GM12891 (cell line): ENCODE measurements at places on chromosomes 6 and 20.

- no peak for DNase-seq
Observed at GRCh38 chr6:105608711-105609374, 206.0 kb upstream of the PREP start.

GRCh38 chr6:31775184-31775583, 1.9 kb downstream of the VWA7 start:
- DNase-seq = no peak

GRCh38 chr20:58740356-58741308, 48.0 kb downstream of the NPEPL1 start:
- DNase-seq = no peak

DNA sequence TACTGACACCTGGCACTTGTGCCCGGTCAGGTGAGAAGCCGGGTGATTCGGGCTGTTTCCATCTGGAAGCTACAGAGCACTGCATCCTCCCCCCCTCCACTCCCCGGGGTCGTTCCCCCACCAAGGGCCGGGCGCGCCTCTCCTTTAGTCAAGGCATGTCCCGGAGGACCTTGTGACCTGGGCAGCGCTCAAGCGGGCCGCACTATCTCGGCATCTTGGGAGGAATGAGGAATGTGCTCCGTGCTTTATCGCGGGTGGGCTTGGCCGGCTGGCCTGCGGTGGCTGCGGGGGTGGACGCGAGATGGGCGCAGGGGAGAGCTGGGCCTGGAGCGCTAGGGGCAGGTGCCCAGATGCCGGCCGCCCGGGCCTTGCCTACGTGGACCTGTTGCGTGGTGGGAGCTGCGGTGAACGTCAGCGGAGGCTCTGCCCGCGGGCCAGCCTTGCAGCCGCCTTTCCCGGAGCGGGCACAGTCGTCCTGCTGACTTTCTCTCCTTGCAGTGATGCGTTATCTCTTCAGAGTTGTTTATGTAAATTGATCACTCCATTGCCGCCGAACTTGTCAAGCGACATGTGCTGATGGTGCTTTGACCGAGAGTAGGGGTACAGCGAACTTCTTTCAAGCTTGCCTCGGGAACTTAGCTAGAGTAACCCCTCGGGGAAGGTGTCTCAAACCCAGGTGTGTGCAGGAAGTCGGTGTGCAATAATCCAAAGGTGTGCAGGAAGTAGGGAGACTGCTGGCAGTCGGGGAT, 1.1 kb downstream of the LRRC1 start:
- DNase-seq = no peak

- DNase-seq = no peak
Observed at GRCh38 chr6:169881398-169881797, 130.0 kb downstream of the ERMARD start.

- DNase-seq = no peak
Observed at GRCh38 chr20:23248461-23248882, 102.1 kb upstream of the NXT1 start.

- DNase-seq = no peak
Observed at GRCh38 chr6:10434235-10434634, 19.4 kb upstream of the TFAP2A start.

- DNase-seq = no peak
Observed at GRCh38 chr6:8570256-8570920, 135.0 kb upstream of the SLC35B3 start.

GRCh38 chr6:11486486-11486885, 51.1 kb upstream of the TMEM170B start:
- no peak for DNase-seq

- no peak for DNase-seq
Observed at GRCh38 chr6:7805850-7806214, 79.9 kb downstream of the BMP6 start.

DNA sequence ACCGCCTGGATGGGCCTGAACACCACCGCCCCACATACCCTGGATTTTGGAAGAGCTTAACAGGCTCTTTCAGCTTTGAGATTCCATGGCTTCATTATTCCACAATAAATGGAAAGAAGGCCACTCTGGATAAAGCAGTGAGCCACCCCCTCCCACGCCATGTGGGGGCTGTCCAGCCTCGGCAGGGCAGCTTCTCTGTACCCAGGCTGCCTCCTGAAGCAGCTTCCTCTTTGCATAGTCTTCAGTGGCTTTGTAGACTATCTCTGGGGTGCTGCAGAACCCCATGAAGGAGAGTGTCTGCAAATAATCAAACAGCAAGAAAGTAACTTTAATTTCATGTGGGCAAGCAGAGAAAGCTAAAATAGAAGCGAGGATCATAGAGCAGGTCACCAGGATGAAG, 96.6 kb upstream of the NXT1 start:
- no peak for DNase-seq

- DNase-seq = no peak
Observed at GRCh38 chr6:45838996-45839395, 176.7 kb downstream of the CLIC5 start.

DNA sequence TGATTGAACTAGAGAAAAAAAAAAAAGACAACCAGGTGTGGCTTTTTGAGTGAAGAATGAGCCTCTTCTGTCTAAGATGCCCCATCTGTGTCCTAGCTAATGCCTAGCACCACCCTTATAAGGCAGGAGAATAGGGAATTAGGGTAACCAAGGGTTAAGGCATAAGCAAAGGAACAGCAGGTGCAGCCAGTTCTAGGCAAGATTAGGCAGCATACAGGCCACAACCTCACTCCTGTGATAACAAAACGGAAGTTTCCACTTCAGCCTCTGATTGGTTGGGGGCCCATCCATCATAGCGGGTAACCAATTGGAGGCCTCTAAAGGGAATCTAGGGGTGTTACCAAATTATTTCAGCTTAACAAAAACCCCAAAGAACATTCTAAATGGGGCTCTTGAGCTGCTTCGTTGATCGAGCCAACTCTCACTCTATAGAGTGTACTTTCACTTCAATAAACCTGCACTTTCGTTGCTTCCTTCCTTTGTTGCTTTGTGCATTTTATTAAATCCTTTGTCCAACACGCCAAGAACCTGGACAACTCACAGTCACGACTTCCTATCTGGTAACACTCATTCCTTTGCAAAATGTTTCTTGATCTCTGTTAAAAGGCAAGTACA, 61.9 kb upstream of the TAGAP start:
- no peak for DNase-seq

GRCh38 chr6:117976030-117976651, 69.1 kb downstream of the SLC35F1 start:
- DNase-seq = no peak

DNA sequence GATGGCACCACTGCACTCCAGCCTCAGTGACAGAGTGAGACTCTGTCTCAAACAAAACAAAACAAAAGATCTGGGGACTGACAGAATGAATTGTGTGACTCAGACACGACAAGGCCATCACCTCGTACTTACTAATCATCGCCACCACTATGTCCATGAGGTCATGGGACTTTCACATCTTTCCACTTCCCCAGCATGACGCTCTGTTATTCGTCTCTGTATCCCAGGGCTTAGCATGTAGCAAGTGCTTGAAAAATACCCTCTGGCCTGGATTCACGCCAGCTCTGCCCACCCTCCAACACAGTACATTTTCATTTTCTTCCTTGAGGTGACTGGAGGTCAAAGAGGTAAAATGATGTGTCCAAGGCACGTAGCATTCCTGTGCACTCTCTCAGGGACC, 27.8 kb downstream of the FGD2 start:
- no peak for DNase-seq

- no peak for DNase-seq
Observed at GRCh38 chr6:169073311-169073710, 180.3 kb downstream of the THBS2 start.

DNA sequence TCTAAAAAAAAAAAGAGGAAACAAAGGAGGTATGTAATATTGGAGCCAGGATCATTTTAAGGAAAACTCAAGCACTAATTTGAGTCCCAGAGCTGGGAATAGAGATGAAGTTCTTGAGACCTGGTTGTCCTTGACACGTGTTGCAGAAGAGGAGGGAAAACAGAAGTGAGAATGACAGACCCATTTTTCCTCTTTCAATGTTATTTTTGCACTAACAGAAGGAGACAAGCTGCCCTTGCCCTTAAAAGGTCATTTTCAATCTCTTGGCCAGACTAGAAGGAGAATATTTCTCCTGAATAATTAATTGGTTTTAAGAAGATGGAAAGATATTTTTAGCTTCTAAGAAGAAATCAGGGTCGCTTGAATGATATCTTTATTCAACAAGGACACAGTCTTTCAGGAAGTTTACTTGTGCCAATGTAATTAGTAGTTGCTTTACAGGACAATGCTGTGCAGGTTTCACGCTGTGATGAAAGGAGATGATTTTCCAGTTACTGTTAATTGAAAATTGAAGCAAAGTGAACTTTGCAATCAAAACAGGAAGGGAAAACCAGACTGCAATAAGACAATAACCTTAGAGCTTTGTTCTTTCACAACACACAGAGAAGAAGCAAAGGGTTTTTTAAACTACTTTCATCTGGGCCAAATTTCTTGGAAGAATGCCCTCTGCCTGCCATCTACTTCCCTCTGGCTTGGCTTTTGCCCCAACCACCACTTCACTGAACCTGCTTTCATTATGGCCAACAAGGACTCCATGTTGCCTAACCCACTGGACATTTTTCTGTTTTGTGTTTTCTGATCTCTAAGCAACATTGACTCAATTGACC, 107.8 kb upstream of the SHLD1 start:
- no peak for DNase-seq

DNA sequence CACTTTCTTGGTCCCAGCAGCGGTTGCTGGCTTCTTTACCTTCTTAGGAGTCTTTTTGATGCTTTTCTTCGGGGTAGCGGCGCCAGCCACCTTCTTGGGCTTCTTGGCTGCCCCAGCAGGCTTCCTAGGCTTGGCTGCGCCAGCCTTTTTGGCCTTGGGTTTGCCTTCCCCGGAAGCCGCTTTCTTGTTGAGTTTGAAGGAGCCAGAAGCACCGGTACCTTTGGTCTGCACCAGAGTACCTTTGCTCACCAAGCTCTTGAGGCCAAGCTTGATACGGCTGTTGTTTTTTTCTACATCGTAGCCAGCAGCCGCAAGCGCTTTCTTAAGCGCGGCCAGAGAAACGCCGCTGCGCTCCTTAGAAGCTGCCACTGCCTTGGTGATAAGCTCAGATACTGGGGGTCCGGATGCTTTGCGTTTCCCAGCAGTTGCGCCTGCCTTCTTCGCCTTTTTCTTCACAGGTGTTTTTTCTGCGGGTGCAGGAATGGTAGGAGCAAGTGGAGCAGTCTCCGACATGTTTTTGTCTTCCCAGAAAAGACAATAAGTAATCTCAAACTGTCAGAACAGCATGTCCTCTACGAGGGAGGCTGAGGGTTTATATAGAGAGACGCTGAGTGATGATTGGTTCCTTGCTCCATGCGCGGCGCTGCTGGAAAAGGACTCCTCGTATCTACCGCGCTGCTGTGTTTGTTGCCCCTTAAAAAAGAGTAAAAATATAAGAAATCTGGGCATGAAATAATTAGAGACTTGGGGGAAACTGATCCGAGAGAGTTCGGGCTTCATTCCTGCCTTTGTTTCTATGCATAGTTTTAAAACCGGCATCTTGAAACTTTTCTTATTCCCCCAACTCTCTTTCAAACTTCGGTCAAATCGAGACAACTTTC, 130.3 kb upstream of the BTN3A2 start:
- no peak for DNase-seq

- no peak for DNase-seq
Observed at GRCh38 chr20:44153636-44154043, 33.3 kb downstream of the JPH2 start.

- DNase-seq = no peak
Observed at GRCh38 chr6:89066940-89067646, 13.5 kb upstream of the PNRC1 start.

GRCh38 chr6:42453654-42454427, 2.1 kb upstream of the TRERF1 start:
- no peak for DNase-seq

GRCh38 chr20:41510847-41511450, 107.2 kb downstream of the CHD6 start:
- no peak for DNase-seq

DNA sequence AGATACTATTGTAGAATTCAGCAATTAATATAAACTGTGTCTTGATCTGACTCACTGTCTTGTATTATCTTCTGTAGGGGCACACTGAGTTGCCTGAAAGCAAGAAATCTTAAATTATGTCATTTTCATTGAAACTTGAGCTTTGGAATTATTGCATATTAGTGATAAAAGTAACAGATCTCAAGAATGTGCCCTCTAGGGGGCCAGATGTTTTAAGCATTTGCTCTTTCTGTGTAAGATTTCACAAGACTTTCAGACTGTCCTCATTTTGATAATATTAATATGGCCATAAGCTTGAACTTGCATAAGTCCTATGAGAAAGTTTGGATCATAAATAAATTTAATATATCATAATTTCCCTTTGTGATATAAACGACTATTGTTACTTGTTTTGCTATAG, 55.5 kb upstream of the MYO6 start:
- DNase-seq = no peak

GRCh38 chr6:137157601-137158000, 15.8 kb downstream of the IL22RA2 start:
- no peak for DNase-seq

- no peak for DNase-seq
Observed at GRCh38 chr6:26524722-26525370, 13.3 kb upstream of the HMGN4 start.

DNA sequence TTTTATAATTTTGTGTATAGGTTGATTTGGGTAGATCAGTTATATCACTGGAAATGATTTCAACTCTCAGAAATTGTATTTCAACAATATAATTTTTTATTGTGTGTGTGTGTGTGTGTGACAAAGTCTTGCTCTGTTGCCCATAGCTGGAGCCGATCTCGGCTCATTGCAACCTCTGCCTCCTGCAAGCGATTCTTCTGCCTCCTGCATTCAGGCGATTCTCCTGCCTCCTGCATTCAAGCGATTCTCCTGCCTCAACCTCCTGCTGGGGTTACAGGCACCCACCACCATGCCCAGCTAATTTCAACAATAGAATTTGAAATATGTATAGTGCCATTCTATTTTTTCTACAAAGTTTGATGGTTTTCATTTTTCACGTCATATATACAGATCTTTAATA, 24.1 kb downstream of the AFDN start:
- no peak for DNase-seq

DNA sequence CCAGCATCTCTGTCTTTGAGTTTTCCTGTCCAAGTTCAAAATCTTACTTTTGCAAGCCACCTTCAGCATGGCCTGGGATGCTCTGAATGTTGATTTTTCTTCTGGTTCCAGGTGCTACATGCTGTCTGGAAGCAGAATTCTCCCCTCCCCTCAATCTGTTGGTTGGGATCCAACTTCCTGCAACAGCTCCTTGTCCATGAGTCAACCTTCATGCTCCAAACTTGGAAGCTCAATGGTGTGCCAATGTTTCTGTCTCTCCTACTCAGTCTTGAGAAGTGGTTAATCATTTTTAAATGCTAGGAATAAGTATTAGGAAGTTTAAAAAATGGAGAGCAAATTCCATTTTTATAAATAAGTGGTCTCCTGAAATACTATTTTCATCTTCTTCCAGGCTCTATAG, 33.2 kb upstream of the PLEKHG1 start:
- no peak for DNase-seq

DNA sequence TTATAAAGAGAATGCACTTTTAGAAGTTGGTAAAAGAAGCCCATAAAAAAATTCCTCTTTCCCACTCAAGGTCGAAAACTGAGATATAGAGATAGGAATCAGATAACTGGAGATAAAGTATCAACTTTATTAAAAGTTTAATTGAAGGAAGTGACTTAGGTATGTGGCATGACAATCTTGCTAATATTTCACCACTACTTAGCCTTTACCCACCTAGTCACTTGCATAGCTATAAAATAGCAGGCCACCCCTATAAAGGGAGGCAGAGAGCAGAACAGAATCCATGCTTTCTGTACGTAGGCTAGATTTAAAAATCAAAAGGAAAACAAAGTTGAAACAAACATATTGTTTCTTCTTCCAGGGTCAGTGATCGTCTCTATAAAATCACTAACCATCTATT, 13.2 kb upstream of the TBC1D32 start:
- DNase-seq = no peak
